CD8-positive, alpha-beta T cell (primary cell): ENCODE measurements at places on chromosomes 16 and 17. TPM values are rescaled to one million over a fixed set of nuclear protein-coding genes. Genes with fewer than 3 reads are reported as not detected.
A peak's percentile ranks its signal among the peaks of the same experiment; 100 is the strongest.

FOXL1 gene
- total RNA-seq: not detected

SLFN14 gene
- total RNA-seq: not detected

PRAC2 gene
- total RNA-seq: not detected

KCNG4 gene
- total RNA-seq: not detected

ACD gene
- total RNA-seq: 23.9 TPM

MPP2 gene
- 9.6 TPM for total RNA-seq

SLC47A1 gene
- not detected for total RNA-seq

RNF227 gene
- 2.8 TPM for total RNA-seq

CDT1 gene
- total RNA-seq: 2.3 TPM

ODF4 gene
- total RNA-seq: not detected

NKD1 gene
- 7.5 TPM for total RNA-seq

BCL6B gene
- not detected for total RNA-seq

WFIKKN2 gene
- not detected for total RNA-seq

TBC1D3 gene
- total RNA-seq: not detected

KRTAP2-1 gene
- total RNA-seq: not detected

DHRS7B gene
- 8.2 TPM for total RNA-seq

PARD6A gene
- total RNA-seq: 3.0 TPM

DNA sequence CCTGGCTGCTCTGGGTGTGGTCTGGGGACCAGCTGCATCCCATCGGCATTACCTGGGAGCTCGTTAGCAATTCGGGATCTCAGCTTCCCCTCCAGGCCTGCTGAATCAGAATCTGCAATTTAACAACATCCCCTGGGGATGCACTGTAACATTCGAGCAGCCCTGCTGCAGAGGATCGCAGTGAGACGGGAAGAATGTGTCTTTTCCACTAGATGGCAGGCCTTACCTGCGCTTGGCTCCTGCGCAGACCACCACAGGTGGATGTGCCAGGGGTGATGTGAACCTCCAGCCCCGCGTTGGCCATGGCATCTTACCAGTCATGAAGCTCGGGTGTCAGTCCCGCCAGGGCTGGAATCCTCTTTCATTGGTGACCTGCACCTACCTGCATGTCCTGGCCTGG, 209.9 kb downstream of the PRKCB start:
- DNase-seq: no peak

- no peak for DNase-seq
Observed at GRCh38 chr17:78563189-78564145, 13.7 kb downstream of the DNAH17 start.

DNA sequence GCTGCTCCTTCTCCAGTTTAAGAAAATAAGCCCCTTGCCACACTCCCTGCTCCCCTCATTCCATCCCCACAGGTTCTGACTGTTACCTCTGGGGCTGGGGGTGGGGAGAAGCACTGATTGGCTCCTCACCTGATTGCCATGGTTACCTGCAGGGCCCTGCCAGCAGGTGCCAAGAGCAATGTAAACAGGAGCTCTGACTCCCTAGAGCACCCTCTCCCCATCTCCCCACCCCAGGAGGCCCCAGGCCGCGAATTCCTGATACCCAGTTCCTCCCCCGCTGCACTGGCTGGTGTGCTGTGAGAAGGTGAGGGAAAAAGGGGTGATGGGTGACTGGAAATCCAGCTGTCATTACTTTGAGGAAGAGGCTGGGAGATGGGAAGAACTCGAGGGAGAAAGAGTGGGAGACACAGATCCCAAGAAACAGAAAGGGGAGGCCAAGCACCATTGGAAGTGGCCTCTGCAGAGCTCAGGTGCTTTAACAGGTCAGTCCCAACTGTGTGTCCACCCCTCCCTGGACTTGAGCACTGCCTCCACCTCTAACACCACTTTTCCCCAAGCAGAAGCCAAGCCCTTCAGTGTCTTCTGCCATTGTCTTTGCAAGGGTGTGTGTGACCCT, 4.5 kb downstream of the PCGF2 start:
- DNase-seq: no peak

GRCh38 chr16:72876221-72876620, 171.7 kb downstream of the ZFHX3 start:
- peak; percentile 10 for DNase-seq

- no peak for DNase-seq
Observed at GRCh38 chr16:65961476-65962143, 404.9 kb upstream of the CDH5 start.

- no peak for DNase-seq
Observed at GRCh38 chr16:53672461-53672860, 31.2 kb downstream of the RPGRIP1L start.

DNA sequence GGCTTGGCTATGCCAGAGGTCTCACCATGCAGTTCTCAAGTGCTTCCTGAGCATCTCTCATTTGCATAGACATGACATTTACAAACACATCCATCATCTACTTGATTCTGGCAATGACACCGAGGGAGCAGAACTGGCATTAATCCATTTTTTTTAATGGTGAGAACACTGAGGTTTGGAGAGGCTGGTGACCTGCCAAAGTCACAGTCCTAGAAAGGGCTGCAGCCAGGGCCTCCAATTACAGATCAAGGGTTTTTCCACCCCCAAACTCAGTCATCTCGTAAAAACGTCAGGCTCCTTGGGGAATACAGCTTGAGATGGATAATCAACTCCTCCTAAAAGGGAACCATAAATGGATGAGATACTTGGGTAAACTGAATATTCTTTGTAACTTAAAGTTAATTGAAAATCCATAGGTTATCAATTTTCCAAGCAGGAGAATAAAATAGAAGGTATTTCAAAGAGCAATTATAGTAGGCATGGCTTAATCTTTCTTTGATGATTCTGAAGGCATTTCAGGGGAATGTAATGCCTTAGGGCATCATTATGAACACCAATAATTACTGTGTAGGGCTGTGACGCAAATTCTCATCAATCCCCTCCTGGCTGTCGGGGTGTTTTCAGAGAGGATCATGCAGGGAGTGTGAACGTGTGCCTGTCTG, 9.4 kb upstream of the MEOX1 start:
- no peak for DNase-seq

DNA sequence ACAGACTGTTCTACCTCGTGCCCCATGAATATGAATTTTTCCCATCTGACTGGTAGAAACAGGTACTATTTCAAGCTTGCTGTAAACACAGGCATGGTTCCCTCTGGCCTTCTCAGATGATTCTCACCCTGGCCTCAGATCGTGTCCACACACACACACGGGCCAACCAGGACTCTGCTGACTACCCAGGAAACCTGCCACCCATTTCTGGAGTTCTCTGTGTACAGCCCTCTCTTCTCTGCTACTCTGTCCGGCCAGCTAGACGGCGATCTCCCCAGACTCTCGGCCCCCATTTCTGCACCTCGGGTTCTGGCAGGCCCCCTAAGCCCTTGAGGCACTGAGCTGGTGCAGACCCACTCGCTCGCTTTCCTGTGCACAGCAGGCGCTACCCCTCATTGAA, 31.2 kb downstream of the RPA1 start:
- no peak for DNase-seq

- peak; percentile 48 for DNase-seq
Observed at GRCh38 chr16:85369741-85370528, 243.2 kb upstream of the GSE1 start.

DNA sequence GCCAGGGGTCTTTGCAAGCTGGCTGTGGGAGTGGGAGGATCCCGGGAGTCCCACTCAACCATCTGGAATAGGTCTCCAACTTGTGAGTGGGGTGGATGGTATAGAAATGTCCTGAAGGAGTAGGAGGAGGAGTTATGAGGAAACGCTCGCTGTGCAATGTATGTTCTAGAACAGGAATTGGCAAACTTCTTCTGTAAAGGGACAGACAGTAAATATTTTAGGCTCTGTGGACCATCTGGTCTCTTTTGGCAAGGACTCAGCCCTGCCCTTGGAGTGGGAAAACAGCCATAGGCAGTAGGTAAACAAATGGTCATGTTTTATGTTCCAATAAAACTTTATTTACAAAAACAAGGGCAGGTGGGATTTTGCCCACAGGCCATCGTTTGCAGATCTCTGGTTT, 149.2 kb downstream of the NPIPB5 start:
- no peak for DNase-seq

DNA sequence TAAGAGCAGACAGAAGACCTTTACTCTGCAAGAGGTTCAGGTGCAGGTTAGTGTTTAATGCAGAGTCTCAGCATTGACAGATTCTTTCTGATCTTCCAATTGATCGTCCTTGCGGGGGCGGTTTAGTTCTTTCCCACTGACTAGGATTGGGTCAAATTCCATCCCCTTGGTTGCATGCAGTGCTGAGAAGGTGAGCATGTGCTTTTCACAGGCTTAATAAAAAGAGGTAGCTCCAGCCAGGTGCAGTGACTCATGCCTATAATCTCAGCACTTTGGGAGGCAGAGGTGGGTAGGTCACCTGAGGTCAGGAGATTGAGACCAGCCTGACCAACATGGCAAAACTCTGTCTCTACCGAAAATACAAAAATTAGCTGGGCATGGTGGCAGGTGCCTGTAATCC, 7.5 kb upstream of the ITGAD start:
- no peak for DNase-seq

- DNase-seq: no peak
Observed at GRCh38 chr17:69506489-69506888, 92.0 kb downstream of the MAP2K6 start.

DNA sequence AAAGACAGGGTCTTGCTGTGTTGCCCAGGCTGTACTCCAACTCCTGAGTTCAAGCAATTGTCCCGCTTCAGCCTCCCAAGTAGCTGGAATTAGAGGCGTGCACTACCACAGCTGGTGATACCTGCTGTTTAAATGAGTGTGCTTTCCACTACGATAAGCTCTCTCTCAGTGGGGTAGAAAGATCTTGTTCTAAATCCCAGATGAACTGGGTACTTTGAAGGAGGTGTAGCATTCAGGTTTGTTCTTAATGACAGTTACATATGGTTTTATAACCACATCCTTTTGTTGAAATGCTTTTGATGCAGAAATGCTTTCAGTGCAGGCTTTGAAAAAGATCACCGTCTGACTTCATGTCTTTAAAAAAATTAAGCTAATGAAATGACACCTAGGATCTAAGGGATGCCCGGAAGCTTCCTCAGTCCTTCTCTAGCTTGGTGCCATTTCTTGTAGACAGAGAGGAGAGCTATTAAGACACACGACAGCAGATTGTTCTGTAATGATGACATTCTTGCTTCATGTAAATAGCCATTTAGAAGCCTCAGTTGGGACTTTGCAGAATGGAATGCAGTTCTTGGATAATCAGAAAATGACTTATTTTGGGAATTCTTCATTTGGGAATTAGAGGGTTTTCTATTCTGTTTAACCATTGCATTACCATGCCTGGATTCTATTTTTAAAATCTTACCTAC, 19.5 kb downstream of the PMM2 start:
- DNase-seq: no peak

DNA sequence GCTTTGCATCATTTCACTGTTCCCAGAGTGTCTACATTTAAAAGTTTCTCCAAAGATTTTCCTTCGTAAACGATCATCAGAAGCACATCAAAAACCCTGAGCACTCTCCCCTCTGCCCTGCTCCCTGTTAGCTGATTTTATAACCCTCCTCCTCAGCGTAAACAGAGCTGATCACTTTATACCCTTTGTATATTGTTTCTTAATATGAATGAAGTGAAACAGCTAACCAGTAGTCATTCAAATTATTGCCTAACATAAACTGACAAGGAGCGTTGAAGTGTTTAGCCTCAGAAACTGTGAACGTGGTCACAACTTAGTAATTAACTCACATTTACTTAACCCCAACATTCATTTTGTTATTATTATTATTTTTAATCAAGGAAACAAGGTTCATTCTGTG, 160.0 kb upstream of the FOXF1 start:
- no peak for DNase-seq

DNA sequence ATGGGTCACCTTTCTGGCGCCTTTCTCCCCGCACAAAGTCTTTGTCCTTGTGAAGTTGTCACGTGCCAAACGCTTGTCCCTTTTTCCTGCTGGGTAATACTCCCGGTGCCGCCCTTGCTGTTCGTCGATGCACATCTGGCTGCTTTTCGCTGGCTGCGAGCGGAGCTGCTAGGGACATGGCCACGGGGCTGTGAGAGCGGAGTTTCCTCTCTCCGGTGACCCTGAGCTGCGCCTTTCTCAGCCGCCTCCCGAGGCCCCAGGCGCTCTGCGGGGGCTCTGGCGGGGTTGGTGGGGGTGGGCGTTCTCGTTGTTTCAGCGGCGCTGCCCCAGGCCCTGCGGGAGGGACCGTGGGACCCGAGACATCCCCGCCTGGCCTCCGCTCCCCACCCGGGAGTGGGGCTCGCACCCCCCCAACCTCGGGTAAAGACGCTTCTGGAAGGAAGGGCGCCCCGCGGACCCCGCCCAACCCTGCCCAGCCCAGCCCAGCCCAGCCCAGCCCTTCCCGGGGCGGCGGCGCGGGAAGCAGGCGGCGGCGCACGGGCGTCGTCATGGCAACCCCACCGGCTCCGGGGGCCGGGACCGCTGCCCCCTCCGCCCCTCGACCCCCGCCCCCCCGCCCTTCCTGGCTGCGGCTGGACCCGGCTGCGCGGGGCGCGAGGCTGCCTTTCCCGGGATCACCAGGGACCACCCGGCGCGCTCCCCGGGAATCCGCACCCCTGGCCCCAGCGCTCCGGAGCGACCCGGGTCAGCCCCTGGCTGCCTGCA, 12.3 kb downstream of the CHMP6 start:
- peak; percentile 28 for DNase-seq

GRCh38 chr16:69476920-69477443, 52.6 kb downstream of the CYB5B start:
- peak; percentile 13 for DNase-seq

DNA sequence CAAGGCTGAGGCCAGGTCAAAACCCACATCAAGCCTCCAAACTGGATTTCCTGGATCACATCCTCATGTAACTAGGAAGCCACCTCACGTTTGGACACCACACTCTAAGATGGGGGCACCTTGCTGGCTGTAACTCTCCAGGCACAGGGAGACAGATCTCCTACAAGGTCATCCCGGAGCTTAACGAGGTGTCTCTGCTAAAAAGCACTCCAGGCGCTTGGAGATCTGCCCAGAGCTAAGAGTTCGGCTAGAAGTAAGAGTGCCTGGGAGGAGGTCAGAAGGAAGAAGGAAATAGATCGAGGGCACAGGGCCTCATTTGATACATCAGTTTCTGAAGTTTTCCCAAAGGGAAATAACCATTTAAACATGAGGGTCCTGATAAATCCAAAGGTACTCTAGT, 15.9 kb downstream of the PSMB3 start:
- no peak for DNase-seq

GRCh38 chr16:50369133-50369804, 481 bp upstream of the BRD7 start:
- DNase-seq: no peak

- DNase-seq: no peak
Observed at GRCh38 chr16:48172682-48173081, 16.9 kb upstream of the ABCC12 start.

DNA sequence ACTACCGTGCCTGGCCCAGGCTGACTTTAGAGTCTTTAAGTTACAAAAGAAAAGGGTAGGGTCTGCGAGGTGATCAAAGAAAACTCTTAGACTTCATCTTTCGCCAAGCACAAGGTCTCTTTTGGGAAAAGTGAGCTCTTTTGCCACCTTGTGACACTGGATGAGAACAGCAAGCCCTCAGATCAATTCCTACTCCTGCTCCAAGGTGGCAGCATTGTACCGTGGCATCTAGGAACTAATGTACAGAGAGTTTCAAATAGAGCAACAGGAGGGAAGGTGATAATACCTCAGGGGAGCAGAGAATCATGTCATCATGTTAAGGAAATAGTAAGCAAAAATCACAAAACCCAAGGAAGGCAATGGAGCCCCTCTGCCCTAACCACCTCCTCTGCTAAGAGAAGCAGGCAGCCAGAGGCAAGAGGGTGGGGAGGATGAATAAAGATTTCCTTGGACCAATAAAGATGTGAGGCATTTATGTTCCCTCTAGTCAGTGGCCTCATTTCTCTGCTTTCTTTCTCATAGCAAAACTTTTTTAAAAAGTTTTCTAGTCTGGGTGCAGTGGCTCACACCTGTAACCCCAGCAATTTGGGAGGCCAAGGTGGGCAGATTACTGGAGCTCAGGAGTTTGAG, 2.1 kb upstream of the C17orf78 start:
- peak; percentile 80 for DNase-seq
